Jurkat, Clone E6-1 (cell line): ENCODE measurements at places on chromosomes 4 and X.
A peak's percentile ranks its signal among the peaks of the same experiment; 100 is the strongest.

DNA sequence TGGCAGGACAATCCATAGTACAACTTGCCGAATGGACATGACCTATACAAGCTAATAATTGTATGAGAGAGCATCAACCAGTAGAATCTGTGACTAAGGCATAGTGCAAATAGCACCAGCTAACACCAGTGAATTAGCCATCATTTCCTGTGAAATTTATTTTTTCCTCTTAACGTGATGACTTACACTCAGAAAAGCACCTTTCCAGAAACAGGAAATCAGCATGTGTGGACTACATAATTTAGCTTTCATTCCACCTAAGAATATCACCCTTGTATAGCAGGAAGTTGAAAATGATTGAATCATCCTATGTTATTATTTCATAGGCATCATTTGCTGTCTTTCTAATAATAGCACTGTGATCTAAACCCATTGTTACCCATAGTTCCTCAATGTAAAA is 1393.4 kb upstream of the PCDH7 start:
- no peak for DNase-seq

- no peak for DNase-seq
Observed at GRCh38 chrX:133375615-133376340, 39.5 kb downstream of the GPC4 start.

- no peak for DNase-seq
Observed at GRCh38 chrX:110734271-110734670, 61.3 kb downstream of the CHRDL1 start.

- no peak for DNase-seq
Observed at GRCh38 chrX:43866423-43866822, 15.8 kb downstream of the MAOB start.

DNA sequence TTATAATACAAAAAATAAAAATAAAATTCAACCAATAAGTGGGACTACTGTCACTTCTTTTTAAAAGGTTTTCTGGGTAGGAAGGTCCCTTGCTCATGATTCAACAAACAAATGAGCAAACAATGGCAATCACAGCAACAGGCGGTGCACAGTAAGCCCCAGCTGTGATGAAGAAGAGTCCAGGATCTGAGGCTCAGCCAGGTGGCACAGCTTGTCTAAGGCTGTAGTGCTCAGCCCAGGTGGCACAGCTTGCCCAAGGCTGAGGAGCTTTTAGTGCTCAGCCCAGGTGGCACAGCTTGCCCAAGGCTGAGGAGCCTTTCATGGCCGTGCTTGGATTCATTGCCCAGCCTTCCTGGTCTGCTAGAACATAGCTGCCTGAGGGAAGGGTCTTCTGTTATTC is 75.0 kb downstream of the ZFYVE28 start:
- no peak for DNase-seq

DNA sequence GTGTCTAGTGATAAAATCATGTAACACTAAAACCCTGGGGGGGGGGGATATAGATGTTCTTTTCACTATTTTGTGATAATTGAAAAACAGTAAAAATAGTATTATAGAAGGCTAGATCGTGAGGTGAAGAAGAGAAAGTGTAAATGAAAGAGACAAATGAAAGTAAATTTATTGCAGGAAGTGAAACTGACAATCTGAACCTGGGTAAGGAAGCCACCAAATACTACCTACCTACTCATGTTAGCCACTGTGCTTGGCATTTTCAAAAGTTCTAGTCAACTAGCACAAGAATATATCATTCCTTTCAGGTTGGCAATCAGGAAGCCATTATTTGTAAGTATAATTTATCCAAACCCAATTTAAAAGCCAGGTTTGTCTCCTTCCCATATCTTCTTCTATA is 1366.1 kb downstream of the FAM133A start:
- no peak for DNase-seq

GRCh38 chr4:109276482-109277095 is 25.9 kb downstream of the COL25A1 start:
- no peak for DNase-seq

DNA sequence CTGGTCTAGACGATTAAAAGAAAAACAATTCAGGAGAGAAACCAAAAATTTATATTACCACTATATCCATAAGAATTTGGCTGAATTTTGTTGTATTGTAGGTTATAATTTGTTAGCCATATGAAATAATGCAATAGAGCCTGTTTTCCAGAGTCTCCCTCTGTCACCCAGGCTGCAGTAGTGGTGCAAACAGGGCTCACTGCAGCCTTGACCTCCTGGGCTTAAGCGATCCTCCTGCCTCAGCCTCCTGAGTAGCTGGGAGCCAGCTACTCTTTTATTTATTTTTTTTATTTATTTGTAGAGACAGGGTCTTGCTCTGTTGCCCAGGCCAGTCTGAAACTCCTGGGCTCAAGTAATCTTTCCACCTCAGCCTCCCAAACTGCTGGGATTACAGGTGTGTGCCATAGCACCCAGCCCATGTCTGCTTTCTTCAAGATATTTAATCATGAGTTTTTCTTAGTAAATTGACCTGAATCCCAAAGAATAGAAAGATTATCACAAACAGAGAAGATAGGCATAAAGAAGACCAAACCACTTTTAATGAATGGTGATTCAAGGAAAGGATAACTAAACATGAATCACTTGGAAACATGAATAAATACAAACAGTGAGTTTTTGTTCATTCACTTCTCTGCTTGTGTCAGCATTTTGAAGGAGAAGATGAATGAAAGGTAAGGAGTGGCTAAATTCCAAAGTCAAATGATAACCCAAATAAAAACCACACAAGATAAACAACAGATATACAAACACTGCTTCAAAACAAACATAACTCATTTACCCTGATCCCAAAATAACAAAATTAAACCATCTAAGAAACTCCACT is 82.1 kb downstream of the PPP3CA start:
- no peak for DNase-seq

GRCh38 chr4:77734928-77735327 is 84.2 kb downstream of the CNOT6L start:
- DNase-seq: peak; percentile 80

- DNase-seq: no peak
Observed at GRCh38 chr4:143336781-143337599, at the start of gene GAB1. Gene GAB1, plus strand, starts transcription at chr4:143336876. Its CDS starts 313 bp downstream, at chr4:143337189.

- DNase-seq: no peak
Observed at GRCh38 chrX:50497114-50497513, 26.5 kb upstream of the DGKK start.

DNA sequence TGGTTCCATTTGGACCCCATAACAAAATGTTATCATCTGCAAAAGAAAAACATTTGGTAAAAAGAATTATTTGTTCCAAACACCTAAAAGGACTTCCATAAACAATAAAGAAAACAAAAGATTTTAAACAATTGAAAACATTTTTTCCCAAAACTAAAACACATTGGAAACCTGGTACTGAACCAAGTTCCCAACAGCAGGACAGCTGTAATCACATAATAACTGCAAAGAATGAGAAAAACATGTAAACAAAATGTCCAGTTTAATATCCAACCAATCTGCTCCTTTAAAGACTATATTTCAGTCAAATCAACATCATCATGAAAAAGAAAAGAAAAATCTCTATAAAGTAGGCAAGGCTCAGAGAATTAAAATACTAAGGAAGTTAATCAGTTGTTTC is 36.3 kb downstream of the PRDM5 start:
- no peak for DNase-seq

DNA sequence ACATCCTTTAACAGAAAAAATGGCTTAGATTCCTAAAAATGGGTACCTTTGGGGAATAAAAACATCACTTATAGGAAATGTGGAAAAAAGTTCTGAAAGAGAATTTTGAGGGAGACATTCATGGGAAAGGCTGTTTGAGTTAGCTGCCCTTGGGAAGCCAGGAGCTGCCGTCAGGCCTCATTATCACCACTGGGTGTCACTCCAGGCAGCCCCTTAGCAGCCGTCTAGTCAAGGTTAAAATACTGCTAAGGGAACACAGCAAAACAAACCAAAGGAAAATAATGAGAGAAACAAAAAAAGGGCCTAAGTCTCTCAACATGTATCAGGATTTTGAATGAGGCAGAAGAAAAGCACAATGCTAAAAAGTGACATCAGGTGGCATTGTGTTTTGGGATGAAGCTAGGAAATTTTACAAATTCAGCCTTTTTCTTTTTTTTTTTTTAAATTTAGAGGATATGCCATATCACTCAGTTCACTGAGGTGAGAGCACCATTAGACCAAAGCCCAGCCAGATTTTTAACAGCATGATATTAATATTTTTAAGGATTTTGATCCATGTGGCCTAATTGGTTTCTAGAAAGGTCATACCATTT is 235.3 kb downstream of the GPAT3 start:
- DNase-seq: peak; percentile 15

- DNase-seq: no peak
Observed at GRCh38 chr4:74768857-74769525, 25.3 kb downstream of the BTC start.

DNA sequence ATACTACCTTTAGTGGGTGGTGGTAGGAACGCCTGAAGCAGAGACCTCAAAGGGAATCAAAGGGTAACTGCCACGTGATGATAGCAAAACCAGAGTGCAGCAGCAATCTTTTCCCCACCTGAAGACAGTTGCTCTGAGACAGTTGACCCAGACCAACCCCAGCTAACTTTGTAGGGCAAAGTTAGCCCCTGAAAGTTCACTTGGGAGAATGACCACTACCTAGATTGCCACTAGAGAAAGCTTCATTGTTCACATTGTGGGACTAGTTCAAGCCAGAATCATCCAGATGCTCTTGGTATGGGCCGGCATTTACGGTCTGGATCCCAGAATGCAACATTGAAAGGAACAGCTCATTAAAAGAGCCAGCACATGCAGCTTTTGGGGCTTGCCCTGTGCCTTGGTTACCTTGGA is 4.1 kb downstream of the SEPTIN6 start:
- peak; percentile 76 for DNase-seq

DNA sequence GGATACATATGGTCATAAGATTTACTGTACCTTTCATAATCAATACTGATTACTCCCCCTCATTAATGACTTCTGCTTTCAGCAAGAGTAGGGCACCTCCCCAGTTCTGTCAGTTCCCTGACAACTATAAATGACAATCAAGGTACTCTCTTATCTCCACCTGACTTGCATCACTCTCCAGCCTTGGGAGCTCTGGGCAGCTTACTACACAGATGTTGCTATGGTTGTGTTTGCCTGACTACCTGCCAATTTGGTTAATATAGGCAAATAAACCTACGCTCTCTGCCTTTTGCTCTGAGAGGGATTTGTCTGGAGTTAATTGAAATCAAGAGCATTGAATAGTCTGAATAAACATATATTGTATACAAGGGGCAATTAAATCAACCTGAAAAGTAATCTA is 22.8 kb upstream of the MAP7D3 start:
- DNase-seq: no peak

DNA sequence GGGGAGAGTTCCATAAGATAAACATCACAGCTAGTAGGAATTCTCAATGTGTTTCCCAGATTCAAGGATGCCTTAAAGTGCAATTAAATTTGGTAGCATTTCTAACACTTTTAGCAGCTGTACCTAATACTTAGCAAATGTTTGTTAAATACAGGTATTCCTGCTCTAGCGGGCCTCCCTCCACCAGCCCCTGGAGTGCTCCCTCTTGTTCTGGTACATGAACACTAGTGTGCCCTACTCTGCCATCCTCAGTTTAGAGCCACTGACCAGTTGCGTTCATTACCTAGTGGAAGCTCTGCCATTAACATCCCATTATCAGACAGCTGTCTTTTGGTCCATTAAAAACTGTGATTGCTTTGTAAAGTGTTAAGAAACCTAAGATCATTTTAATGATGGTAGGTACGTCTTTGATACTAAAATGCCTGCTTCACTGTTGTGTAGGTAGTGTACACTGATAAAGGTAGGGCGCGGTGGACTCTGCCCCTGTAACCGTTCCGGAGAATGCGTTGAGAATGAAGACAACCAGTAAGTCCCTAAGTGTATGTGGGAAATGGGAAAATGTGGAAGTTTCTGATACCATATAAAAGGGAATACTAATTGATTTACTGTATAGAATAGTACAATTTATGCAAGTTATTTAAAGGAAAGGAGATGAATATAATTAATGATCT is 21.7 kb downstream of the KIAA0232 start:
- no peak for DNase-seq

DNA sequence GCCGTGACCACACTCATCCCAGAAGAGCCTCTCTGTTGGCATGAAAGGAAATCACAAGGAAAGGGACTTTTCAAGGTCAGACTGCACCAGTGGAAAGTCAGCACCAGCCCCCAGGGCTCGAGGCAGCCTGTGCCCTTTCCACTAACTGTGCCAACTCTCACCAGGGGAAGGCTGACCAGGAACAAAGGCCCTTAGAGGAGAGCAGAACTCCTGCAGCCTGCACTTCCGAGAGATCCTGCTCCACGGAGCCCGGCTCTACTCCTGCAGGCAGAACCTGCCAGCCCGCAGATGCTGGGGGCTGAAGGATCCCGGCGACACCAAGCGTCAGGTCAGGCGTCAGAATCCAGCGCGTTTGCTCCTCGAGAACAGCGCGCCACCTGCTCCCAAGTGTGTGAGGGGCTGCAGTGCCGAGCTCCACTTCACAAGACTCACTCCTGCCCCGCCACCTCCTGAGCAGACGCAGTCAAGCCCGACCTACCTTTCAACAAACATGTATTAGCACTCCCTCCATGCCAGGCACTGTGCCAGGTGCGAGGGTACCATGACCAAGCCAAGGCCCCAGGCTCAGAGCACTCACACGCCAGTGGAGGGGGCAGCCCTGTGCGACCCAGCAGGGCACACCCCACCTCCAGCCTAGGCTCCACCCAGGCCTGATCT is 13.6 kb upstream of the HELT start:
- peak; percentile 2 for DNase-seq

DNA sequence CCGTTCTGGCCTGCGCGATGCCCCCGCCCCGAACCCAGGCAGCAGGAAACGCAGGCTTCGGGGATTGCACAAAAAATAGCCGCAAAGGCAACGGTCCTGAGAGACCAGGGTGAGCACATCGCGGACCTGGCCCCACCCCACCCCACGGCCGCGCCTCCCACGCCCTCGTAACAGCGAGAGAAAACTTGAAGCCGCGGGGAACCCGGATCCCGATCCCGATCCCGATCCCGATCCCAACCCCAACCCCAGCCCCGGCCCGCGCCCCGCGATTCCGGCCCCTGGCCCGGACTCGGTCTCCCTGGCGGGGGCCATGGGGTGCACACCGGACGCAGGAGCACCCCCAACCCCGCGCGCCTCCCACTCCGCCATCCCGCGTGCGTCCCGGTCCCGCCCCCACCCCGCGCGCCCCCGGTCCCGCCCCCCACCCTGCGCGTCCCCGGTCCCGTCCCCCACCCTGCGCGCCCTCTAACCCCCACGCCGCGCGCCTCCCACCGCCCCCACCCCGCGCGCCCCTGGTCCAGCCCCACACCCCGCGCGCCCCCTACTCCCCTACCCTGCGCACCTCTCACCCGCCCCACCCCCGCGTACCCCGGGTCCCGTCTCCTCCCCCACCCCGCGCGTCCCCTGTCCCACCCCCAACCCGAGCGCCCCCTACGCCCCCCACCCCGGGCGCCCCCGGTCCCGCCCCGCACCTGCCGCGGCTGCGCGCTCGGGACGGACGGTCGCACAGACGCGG is 29.0 kb downstream of the NOP14 start:
- no peak for DNase-seq

- DNase-seq: no peak
Observed at GRCh38 chrX:148270499-148270898, 229.9 kb upstream of the AFF2 start.

DNA sequence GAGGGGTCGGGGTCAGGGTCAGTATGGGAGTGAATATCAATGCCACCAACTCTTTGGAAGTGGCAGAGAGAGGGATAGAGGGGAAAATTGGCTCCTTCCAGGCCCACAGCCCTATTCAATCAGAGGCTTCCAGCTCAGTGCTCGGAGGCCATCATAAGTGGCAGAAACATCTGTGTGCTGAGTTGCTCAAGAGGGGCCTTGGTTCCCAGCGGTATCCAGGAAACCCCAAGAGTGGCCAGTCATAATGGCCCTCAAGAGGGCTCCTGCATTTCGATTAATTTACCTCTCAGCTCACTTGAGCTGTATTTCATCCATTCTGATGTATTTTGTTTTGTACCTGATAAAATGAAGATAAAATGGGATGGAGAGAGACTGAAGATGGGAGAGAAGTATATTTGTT is 154.3 kb upstream of the EOLA2 start:
- DNase-seq: no peak
